ENCODE measurements at places on chromosomes 7 and 10.

- no peak for DNase-seq
These were observed 55.9 kb upstream of the ADRB1 start for GRCh38 chr10:113987805-113988204.

DNA sequence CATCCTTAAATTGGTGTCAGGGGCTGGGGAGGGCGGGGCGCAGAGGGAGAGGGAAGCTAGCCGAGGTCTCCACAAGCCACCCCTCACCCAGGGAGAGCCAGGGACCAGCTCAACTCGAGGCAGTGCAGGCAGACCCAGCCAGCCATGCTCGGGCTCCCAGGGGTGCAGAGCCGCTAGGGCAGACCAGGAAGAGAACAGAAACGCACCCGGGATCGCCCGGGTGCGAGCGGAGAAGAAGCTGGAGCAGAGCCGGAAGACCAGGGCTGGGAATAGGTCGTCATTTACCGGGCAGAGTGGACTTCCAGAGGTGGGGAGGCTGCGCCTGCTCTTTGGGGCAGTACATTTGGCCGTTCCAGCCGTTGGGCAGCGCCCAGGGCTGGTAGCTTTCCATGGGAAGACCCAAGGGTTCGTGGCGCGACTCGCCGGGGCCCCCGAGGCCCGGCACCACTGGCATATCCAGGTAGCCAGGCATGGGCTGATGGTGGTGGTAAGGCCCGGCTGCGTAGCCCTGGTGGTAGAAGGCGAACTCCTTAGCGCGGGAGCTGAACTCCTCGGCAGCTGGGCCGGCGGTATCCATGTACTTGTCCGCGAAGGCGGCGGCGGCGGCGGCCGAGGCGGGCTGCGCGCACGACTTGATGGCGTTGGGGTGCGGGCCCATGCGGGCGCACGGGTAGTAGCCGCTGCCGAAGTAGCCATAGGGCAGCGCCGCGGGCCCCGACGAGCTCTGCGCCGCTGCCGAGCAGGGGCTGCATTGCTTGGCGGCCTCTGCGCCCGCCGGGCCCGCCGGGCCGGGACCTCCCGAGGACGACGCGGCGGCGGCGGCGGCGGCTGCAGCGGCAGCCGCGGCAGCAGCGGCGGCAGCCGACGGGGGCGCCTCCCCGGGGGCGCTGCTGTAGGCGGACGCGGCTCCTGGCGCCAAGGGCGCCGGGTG, 755 bp downstream of the HOXA13 start:
- no peak for DNase-seq

GRCh38 chr7:116924741-116925140, 28.6 kb upstream of the ST7 start:
- no peak for DNase-seq

DNA sequence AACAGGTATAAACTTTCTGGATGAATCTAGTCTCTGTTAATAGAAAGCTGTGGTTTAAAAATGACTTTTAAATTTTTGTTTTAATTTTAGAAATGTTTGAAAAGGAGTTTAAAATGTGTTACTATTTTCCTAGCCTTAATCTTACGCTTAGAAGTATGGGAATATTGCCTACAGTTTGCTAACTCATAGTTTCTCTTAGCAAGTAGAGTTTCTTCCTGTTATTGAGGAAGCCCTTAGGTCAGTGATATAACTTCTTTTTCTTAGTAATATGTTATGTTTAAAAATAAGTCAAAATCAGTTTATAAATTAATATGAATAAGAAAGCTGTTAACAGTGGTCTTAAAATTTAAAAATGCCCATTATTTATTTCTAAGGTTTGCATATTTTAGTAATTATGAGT, 3.1 kb downstream of the STARD3NL start:
- no peak for DNase-seq

- no peak for DNase-seq
These were observed at the start of gene GPNMB for GRCh38 chr7:23246555-23246954. Gene GPNMB (plus strand): TSS chr7:23246775. CDS start chr7:23246858, 83 bp downstream.

- no peak for DNase-seq
These were observed 176.8 kb downstream of the PKD1L1 start for GRCh38 chr7:47771336-47771989.

DNA sequence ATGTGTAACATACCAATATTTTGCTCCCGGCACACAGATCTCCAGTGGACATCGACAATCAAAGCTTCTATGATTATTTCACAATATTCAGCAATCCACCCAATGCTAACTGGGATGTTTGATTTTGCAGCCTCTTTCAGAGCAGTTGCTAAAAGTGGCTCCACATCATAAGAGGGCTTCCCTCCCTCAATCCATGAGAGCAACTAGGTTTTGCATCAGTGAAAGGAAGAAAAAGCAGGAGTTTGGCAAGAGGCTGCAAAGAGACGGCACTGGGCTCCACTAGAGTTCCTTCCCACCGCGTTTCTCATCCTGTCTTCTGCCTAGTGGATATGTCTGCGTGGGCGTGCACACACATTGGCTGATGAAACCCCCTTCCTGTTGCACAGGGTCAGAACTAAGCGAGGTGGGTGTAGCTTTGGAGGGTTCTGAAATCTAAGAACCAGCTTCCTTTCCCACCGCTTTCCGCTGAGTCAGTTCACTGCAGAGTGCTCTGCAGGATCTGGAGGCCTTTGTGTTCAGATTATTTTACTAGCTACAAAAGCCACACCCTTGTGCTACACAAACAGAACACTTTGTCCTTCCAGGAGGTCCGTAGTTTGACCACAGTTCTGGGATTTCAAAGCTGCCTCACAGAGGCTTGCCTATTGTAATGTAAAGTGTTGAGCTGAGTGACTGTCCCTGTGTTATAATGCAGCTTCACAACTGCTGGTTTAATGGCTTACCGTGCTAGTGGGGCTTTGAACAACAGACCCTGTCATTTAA, 28.1 kb downstream of the ARL4A start:
- DNase-seq: peak; percentile 66
